ENCODE measurements at places on chromosomes 3 and 15.

- DNase-seq = no peak
These were observed 46.7 kb downstream of the EMC4 start for GRCh38 chr15:34271493-34271892.

DNA sequence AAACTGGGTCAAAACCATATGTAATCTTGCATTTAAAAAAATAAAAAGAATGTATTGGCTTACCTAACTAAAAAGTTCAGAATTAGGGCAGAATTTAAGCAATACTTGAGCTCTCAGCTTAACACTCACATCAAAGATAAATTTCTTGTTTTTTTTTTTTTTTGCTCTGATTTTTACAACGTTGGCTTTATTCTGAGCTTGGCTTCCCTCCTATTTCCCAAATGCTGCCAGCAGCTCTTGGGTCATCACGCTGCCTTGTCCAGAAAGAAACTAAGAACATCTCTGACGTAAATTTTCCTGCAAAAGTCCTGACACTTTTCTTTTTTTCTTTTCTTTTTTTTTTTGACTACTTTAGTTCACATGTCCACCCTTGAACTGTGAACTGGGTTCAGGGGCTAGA, 150.6 kb upstream of the TGFBR2 start:
- DNase-seq = no peak

GRCh38 chr3:42497009-42497731, 5.3 kb upstream of the VIPR1 start:
- DNase-seq = no peak

GRCh38 chr3:195859061-195859845, 47.5 kb upstream of the MUC4 start:
- peak; percentile 67 for DNase-seq

DNA sequence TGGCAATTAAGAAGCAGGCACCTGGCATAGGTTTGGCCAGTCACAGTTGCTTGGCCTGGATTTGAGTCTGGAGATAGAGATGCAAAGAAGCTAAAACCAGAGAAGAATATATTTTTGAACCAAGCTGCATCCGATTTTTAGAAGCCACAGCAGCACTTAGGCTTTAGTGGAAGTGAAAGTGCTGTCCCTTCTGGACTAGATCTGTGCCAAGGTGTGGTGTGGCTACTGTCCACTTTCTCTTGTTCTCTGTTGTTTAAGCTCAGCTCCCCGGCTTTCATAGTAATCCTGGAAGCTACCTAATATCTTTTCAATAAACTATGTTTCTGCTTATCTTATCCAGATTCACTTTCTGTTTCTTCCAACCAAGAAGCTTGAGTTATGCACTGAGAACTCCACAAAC, 183.4 kb upstream of the THRB start:
- DNase-seq = no peak

DNA sequence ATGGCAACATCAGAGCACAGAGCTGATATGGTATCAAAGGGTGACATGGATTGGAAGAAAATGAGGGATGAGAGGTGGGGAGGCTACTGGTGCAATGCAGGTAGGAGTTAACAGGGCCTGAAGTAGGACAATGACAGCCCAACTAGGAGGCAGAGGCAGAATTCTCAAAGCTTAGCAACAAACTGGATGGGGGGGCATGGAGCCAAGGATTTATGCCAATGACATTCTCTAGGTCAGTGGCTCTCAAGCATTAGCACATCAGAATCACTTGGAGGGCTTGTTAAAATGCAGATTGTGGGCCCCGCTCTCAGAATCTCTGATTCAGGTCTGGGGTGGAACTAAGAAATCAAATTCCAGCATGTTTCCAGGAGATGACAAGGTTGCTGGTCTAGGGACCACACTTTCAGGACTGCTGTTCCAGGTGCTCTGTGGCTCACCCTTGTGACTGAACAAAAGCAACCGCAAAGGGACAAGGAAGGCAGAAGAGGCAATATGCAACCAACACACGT, 98.0 kb upstream of the TNIK start:
- DNase-seq = no peak
